Central memory CD4-positive, alpha-beta T cell (primary cell): ENCODE measurements at places on chromosomes 12 and 14.

DNA sequence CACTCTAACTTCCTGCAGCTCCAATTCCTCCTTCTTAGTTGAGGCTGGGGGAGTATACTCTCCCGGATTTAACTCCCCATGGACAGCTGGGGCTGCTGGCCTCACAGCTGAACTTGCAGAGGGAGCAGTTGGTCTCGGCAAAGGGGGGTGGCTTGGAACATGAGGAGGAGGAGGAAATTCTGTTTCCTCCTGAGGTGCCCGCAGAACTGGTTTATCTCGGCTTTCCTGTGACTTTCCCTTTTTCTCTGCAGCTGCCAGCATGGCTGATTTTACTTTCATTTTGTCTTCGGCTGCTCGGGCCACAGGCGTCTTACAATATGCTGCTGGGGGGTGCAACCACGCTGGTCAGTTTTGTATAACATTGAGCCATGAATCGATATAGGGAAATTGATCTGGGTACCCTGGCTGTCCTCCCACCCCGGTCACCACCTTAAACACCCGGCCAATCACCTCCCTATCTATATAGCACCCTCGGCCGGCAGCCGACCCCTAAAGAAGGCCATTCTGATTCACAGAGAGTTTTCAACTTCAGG, 1317.6 kb downstream of the TMEM121 start:
- peak; percentile 37 for DNase-seq

DNA sequence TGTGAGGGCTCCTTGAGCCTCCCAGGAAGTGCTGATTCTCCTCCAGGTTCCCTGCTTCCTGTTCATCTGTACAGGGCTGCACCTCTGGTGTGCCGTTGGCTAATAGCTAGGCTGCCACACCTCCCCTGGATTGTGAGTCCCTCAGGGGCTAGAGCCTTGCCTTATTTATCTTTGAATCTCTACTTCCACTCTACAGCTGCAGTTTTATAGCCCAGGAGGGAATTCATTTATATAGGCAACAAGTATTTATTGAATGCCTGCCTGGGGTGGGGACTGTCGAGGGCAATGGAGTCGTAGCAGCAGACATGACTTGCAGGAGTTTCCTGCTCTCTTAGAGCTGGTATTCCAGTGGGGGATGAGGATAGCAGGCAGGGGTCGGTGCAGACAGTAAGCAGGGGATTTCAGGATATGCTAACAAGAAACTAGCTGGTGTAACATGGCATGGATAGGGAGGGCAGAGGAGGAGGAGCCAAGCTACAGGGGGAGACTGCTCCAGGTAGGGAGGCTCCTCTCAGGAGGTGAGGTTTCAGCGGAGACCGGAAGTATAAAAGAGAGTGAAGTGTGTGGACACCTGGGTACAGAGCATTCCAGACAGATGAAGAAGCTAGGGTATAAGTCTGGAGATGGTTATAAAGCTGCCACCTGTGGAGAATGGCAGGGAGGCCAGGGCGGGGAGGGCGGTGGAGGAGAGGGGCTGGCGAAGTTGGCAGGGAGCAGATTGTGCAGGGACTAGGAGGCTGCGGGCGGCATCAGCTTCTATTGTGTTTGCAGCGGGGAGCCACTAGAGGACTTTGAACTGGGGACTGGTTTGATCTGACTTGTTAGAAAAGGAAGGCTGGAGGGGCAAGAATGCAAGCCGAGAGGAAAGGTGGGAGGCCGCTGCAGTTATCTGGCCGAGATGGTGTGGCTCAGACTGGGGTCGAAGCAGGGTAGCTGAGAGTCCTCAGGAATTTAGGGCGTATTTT, 17.2 kb downstream of the USP30 start:
- no peak for DNase-seq

DNA sequence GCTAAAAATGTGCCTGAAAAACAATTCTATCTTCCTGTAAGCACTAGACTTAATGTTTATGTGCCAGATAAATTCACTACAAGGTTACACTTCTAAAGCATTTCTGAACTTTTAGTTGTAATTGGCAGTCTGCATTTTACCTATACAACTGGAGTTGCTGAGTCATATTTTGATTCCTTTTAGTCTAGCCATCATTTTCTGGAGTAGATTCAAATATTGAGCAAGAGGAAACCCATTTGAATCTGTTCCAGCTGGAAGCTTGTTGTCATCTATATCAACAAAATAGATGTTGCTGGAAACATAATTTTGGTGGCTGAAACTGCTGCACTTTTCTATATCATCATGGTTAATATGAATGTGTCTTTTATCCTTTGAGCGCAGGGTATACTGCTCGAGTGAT, 122.2 kb upstream of the CCDC175 start:
- DNase-seq, result no peak

GRCh38 chr12:109763201-109763841, 49.7 kb downstream of the FAM222A start:
- no peak for DNase-seq

- DNase-seq, result no peak
Observed at GRCh38 chr12:56993346-56993745, 13.0 kb downstream of the ZBTB39 start.

DNA sequence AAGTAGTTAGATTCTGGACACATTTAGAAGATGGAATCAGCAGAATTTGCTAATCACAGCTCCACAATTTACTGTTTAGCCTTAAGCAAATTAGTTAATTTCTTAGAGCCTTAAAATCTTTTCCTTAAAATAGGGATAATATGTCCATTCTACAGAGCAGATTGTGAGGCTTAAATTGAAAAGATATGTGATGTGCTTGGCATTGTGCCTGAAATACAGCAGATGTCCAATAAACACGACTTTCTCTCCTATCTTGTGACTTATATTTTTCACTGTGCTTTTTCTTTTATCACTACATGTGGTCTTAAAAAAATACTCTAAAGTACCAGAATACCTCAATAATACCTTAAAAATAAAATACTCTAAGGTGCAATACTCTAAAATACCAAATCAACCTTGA, 30.6 kb downstream of the CCER1 start:
- no peak for DNase-seq

DNA sequence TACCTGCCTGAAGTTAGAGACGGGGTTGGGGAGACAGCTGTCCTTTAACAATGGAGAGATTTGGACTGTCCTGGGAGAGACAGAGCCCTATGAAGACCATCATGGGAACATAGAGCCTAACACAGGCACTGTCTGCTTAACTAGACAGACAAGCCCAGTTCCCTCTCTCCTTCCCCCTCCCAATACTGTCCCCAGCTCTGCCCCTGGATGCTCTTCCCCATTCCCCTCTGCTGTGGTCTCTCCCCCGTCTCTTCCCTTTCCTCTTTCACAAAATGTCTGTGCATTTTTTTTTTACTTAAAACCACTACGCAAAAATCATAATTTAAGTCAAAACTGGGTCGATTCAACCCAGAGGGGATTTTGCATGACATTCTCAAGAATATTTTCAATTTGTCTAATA, 232.9 kb downstream of the CHST11 start:
- DNase-seq, result no peak

- no peak for DNase-seq
Observed at GRCh38 chr12:71664411-71665089, 449 bp downstream of the THAP2 start.

DNA sequence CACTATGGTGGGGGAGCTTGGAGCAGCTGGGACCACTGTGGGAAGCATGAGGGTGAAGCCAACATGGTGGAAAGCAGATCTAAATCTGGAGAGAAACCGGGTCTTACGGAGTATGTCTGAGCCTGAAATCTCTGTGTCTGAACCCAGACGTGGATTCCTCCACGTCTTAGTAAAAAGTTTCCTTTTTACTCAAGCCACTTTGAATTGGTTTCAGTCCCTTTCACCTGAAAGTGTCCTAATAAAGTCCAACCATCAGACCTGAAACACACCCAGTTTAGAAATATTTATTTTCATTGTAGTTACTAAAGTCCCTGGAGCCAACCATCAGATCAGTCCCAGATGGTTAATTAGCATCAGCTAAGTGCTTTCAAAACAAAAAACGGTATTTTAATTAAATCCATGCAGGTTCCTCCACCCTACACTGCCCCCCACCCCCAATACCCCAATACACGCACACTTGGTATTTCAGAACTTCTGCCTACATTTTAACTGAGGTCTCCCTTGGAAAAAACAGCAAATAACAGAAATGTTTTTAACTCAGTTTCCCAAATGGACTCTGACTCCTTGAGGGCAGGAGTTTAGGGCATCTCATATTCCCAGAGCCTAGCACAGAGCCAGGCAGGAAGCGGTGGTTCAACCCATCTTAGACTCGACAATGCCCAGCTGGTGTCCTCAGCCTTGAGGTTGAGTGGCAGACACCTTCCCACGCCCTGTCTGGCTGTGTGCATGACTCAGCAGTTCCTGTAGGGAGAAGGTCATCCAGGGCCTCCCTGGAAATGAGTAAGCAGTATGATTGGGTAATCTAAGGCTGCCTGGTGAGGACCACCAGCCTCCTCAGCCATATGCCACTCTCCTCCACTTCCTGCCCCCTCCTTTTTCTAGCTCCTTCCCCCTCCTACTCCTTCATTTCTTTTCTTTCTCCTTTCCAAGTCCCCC, 175.8 kb downstream of the TTC8 start:
- DNase-seq, result no peak

- DNase-seq, result peak; percentile 7
Observed at GRCh38 chr12:128823216-128823915, 392 bp downstream of the SLC15A4 start.

DNA sequence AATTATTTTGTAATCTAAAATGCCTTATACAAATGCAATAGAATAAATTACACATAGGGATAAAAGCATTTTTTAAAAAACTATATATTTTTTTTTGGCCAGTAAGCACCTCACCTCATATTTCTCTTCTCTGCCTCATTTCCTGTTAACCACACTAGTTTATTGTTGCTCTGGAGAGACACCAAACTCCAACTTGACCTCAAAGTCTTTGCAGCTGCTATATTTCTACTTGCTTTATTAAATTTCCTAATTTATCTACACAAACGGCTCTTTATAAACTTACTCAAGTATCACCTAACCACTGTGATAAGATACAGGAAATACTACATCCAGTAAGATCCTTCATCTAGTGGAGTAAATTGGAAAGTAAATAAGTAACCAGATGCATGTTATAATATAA, 622.3 kb downstream of the C12orf50 start:
- no peak for DNase-seq

- no peak for DNase-seq
Observed at GRCh38 chr12:94872671-94872970, 130.9 kb downstream of the NDUFA12 start.
